Peyer's patch (tissue), 4 donors: ENCODE measurements at places on chromosomes 16 and 17. TPM values are rescaled to one million over a fixed set of nuclear protein-coding genes. Genes with fewer than 3 reads are reported as not detected.

DNA sequence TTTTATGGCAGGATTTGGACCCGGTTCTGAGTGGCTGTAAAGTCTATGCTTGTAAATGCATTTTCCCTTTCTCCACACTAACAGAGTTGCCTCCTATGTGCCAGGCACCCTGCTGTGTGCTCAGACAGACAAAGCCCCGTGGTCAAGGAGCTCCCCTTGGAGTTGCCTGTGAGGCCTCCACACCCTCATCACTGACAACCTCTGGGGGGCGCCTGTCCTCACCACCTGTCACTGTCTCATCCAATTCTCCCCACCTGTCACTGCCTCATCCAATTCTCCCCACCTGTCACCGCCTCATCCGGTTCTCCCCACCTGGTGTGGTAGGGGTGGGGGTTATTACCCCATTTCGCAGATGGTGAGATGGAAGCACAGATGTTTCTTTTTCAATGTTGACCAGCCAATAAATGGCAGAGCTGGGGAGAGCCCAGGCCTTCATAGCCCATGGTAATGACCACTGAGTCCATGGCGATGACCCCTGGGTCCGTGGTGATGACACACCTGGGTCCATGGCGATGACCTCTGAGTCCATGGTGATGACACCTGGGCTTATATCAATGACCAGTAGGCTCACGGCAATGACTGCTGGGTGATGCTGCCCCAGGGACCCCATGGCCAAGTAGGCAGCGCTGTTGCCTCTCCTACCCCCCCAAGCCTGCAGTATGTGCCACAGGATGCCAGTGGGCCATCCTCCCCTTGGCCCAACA is 150.1 kb downstream of the IRF8 start:
- DNase-seq, result no peak

DNA sequence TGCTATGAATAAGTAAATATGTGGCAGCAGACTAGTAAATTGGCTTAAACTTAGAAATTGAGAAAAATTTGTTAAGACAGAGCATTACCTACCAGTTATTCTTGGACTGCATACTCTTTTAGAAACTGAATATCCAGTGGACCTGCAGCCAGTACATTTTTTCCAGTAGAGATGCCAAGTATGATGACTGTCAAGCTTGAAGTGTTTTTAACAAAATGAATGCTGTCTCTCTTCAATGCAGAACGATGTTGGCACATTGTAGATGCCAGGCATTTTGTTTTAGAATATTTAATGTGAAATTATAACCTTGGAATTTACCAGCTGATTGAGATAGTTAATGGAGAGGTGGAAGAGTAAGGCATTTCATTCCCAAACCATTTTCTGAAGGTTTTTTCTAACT is 52.5 kb downstream of the NFAT5 start:
- DNase-seq, result no peak

Gene C1QTNF8
- total RNA-seq, result not detected

GRCh38 chr17:44967907-44968224 is 237 bp downstream of the C1QL1 start:
- DNase-seq, result no peak

- DNase-seq, result no peak
These were observed 1.9 kb downstream of the HS3ST4 start for GRCh38 chr16:25693631-25694030.

Gene CRYBA1
- total RNA-seq, result not detected

Gene CACNB1
- total RNA-seq, result 2.7 TPM

GRCh38 chr17:33240362-33240761 is 52.7 kb downstream of the ASIC2 start:
- no peak for DNase-seq

Gene SLC7A6
- total RNA-seq, result 47.7 TPM

DNA sequence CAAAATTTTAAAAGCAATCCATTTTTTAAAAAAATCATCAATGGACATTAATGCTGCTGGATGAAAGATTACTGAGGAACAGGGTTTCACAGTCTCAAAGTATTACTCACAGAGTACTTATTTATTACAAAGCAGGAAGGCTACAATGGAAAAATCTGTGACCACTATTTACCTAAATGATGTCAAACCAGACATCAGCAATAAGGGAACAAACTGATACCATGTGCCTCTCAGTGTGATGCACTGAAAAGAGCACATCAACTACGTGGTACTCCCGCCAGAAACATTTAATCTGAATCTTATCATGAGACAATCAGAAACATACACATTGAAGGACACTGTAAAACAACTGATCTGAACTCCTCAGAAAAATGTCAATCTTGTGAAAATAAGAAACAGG is 124.2 kb downstream of the PARN start:
- no peak for DNase-seq

DNA sequence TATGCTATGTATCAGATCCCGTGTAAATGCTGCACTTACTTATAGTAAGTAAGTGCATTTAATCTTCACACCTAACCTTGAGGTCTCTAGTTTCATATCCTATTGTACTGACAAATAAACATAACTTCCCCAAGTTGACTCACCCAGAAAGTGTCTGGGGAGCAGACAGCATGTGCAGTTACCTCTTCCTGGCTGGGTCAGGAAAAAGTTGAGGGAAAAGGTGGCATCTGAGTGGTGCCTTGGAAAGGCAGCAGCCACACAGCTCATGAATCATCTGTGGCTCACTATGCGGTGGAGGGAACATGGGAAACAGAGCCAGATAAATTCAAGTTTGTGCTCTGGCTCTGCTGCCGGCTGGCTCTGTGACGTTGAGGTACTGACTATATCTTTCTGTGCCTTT is 382.0 kb upstream of the DYNLRB2 start:
- DNase-seq, result no peak
